ENCODE measurements at places on chromosomes 3 and 15.

DNA sequence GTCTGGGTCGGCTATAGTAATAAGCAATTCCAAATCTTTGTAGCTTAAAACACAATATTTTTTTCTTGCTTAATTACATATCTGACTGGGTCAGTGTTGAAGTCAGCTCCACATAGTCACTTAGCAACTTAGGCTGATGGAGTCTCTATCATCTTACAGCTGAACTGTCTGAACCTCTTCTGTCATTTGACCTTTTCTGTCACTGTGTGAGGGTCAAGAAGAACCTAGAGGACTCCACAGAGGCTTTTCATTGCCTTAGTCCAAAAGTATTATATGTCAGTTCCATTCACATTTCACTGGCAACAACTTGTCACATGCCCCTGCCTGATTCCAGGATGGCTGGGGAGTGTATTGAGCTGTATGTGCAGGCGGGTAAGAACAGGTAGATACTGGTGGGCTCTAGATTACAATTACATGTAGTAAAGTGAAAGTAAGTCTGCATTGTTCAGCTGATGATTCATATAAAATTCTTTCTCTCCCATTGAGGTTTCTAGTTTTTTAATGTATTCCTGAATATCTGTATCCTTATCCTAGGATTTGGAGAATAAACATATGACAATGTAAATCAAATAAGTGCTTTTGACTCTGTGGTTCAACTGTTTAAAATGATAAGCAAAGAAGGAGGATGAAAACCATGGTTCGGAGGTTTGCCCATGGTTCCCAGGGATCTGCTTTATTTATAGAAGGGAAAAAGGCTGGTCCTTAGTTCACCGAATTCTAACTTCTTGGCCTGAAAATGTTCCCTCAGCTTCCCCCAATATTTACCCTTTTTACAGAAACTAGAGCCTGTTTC is 5.8 kb upstream of the ARPP21 start:
- DNase-seq, result no peak

GRCh38 chr15:28019594-28020309 is 79.4 kb downstream of the OCA2 start:
- no peak for DNase-seq

GRCh38 chr3:151012753-151013152 is 40.2 kb upstream of the CLRN1 start:
- DNase-seq, result no peak

GRCh38 chr3:176873261-176873660 is 324.0 kb downstream of the TBL1XR1 start:
- no peak for DNase-seq

DNA sequence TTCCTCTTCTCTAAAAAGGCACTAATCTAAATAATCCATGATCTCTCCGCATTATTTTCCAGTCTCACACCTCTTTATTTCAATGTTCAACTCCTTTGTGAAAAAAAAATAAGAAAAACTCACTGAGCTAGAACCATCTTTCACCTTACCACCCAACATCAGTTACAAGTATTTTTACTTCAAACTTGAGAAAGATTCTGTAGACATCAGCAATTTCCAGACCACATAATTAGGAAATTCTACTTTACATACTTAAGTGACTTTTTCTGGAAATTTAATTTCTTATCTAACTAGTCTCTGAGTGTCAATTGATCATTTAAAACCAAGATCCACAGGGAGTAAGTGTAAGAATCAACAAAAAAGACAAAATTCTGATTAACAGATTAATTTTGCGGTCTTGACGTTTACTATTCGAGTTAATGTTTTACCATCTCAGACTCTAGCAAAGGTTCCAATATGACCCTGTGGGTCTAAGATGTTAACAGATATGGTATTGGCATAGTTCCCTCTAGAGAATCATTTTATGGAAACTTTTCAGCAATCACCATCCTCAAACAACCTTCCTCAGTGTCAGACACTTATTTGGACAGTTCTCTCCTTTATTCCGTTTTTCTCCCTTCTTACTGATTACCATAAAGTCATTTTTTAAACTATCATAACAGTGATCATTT is 5.1 kb downstream of the ATP13A3 start:
- DNase-seq, result no peak
